Activated CD4-positive, alpha-beta memory T cell treated with anti-CD3 and anti-CD28 coated beads, Interleukin-2, amount 10 ng/mL, durations not matched to agents 7 days and 5 days (primary cell): ENCODE measurements at places on chromosomes 2 and 18. TPM values are rescaled to one million over a fixed set of nuclear protein-coding genes. Genes with fewer than 3 reads are reported as not detected.

GRCh38 chr2:128812183-128812940 lies 493.7 kb upstream of the HS6ST1 start:
- DNase-seq: no peak

ARL5A gene
- 52.7 TPM for total RNA-seq

- DNase-seq: peak; percentile 19
Measured at GRCh38 chr18:57353940-57354461, 1.6 kb downstream of the ST8SIA3 start.

GRCh38 chr18:49716035-49716434 lies 97.3 kb downstream of the ACAA2 start:
- DNase-seq: no peak

GRCh38 chr2:105239924-105240323 lies 1.6 kb upstream of the GPR45 start:
- no peak for DNase-seq

ZEB2 gene
- total RNA-seq: 19.4 TPM
